Inflammatory macrophage treated with lipopolysaccharide for 4 hours (primary cell): ENCODE measurements at places on chromosomes 1 and 21.

GRCh38 chr1:206905295-206906164 lies 8.3 kb downstream of the IL24 start:
- DNase-seq: no peak

DNA sequence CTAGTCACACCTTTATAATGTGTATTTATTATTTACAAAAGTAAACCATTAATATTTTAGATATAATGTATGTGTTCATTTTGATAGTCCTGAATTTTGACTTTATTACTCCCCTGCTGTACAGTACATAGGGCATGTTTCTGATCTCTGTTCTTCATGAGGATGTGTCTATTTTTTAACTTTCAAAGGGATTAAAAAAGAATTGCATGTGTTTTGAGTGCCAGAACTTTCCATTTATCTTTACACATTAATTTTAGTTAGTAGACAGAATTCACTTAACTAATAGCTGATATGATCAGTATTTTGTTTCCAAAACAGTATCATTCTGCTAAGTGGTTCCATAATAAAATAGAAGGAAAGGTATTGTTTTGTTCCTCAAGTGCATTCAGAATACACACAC lies 3.1 kb downstream of the PBX1 start:
- no peak for DNase-seq

DNA sequence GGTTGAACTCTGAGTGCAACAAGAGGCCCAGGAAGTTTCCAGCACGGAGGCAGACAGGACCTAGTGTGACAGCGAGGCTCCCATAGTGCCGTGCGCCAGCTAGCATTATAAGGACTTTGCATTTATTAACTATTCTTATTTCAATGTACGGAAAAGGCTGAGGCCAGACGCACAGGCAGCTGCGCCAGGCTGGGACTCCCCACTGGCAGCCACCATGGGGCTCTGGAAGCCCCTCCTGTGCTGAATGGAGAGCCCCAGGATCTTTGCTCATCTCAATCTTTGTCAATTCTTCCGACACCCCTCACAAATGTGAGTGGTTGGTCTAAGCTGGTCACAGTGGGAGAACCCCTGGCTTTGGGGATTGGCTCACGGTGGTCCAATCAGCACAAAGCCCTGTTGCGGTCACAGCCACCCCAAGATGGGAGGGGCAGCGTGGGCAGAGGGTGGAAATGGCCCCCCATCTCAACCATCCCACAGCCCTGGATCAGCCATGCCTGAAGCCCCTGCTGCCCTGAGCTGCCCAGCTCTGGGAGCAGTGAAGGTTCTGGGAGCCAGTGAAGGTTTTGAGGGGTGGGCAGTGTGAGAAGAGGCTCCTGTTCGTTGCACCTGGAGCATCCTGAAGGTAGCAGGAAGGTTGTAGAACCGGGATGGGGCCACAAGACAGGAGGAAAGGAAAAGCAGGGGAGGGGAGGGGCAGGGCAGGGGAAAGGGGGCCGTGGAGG lies 59.5 kb upstream of the ADARB1 start:
- DNase-seq: no peak

DNA sequence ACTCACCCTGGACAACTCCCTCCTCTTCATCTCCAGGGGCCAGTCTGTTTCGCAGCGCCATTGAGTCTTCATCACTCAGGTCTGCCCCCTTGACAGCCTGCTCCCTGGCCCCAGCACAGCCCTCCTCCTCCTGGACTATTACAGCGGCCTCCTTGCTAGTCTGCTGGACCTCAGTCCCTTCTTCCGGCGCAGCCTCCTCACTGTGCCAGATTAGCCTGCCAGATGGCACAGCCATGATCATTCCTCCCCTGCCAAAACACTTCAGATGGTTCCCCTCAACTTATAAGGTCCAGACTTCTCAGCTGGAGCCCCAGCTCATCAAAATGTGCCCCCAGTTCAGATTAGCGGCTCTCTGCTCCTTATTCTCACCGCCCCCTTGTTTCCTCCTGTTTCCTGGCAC lies 7.0 kb upstream of the CELSR2 start:
- DNase-seq: no peak

DNA sequence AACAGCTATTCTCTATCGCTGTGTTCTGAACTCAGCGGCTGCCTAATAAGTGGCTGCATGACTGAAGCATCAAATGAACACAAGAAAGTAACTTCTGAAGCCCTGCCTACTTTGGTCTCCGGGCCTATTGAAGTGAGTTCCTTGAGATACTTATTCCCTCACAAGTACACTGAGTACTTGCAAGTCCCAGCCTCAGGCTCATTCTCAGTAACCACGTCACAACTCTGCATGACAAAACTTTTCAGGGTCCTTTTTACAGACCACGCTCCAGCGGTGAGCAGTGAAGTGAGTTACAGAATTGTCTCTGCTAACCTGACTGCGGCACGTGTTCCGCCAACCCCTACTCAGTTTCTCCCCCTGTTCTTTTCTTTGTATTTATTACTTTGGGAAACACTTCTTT lies 1342.7 kb upstream of the ADGRL4 start:
- DNase-seq: no peak

DNA sequence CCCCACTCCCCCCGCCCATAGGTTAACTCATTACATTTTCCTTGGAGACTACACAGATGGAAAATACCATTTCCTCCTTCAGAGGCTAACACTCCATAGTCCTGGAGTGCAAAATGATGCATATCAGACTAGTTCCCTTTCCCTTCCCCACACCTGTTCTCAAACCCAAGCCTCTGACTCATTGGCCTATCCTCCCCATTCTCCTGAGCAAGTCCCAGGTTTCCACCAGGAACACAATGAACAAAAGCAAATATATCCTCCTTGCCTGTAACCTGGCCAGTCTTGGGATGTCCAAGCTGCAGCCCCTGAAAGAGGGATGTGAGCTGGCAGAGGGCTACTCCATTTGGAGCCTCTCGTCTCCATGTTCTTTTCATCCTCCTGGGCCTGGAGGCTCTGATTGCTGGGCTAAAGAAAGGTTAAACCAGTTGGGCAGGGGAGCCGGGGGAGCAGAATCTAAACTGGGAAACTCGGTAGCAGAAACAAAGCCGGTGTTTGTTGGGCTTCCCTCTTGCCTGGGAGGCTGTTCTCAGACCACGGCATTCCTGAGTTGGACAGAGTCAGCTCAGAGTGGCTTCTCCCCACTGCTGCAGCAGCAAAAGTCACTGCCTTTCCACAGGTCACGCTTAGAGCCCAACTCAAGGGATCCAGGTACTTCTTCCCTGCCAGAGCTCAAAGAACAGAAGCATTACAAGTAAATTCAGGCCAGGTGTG lies 13.9 kb downstream of the SSR2 start:
- DNase-seq: no peak

DNA sequence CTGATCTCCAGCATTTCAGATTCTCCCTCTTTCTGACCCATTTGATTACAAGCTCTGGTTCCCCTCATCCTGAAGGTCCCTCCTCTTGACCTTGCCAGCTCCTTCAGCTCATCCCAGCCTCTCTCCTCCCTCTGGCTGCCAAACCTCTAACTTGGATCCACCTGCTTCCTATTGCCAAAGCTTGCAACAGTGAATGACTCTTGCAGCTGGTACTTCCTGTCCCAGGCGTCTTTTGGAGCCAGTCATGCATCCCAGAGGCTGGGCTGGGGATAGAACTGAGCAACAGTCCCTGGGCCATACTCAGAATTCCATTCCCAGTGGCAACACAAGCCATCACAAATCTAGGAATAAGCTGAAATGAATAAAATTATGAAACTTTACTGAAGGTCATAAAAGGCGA lies 27.7 kb upstream of the SPOCD1 start:
- DNase-seq: no peak

DNA sequence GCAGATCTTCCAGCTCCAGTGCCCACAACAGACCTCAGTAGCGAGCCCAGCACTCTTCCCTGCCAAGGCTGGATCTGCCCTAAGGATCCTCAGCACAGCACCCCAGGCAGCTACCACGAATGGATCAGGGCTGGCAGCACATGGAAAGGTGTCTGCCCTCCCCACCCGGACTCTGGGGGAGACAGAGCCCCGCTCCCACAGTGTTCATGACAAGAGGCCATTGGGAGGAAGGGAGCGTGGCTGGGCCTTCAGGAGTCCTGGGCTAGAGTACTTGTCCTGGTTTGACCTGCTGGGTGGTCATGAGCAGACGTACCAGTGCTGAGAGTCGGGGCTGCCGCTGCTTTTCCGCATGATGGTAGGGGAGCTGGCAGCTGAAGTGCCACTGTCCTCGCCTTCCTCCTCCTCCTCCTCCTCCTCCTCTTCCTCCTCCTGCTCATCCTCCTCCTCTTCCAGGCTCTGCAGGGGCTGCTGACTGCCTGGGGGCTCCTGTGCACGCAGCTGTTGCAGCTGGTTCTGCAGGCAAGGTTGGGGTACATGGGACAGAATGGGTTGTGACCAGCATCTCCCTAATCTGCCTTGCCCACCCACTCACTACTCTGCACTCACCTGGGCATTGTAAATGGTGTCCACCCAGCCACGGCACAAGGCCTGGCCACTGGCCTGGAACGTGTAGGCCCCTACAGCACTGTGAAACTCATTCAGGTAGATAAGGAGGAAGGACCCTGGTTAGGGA lies 2.9 kb upstream of the TNFRSF25 start:
- DNase-seq: no peak

DNA sequence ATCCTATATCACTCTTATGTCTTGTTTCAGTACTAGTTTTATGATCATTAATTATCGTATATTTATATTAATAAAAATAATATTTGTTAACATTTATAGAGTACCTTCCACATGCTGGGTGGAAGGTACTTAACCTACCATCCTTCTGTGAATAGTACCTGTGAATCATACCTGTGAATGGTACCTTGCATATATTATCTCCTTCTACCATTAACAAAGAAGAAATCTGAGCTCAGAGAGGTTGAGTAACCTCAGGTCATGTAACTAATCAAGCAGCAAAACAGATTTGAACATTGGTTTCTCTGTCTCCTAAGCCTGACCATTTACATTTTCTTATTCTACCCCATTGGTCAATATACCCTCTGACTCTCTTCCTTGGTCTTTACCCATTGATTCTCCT lies 174.4 kb upstream of the UBE2U start:
- no peak for DNase-seq

GRCh38 chr1:59238333-59238934 lies 58.5 kb upstream of the FGGY start:
- no peak for DNase-seq

- DNase-seq: no peak
Measured at GRCh38 chr1:199353906-199354305, 673.6 kb upstream of the NR5A2 start.

DNA sequence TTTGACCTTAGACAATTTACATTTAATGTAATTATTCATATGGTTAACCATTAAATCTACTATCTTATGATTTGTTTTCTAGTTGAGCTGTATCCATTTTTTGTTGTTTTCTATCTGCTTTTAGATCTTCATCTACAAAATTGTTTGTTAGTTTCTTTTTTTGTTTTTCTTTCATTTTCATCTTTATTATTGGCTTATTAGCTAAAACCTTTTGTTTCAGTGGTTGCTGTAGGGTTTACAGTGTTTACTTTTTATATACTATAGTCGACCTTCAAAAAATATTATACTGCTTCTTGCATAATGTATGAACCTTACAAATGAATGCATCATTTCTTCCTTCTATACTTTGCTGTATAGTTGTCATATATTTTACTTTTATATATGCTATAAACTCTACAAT lies 651.6 kb upstream of the PLXNA2 start:
- no peak for DNase-seq

DNA sequence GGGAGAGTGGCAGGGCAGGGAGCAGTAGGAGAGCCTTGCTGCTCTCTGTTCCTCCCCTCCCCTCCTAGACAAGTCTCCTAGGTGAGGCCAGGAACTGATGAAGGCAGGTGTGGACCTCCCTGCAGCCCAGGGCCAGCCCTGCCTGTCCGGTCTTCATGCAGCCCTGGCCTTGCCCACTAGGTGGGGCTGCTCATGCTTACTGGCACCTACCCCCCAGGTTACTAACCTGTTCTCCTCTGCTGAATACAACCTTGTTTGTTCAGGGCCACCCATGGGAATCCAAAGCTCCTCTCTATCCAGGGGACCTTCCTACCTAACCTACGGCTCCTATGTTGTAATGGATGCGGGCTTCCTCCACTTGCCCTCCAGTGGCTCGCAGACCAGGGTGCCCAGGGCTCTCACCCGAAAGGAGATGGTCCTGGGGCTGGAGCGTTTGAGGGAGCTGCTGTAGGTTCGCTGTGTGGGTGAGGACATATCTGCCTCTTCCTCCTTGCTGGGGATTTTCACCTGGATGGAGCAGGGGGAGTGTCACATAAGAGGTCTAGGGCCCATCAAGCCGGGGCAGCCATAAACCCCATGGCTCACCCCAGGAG lies 7.9 kb upstream of the TNNT2 start:
- peak; percentile 43 for DNase-seq

DNA sequence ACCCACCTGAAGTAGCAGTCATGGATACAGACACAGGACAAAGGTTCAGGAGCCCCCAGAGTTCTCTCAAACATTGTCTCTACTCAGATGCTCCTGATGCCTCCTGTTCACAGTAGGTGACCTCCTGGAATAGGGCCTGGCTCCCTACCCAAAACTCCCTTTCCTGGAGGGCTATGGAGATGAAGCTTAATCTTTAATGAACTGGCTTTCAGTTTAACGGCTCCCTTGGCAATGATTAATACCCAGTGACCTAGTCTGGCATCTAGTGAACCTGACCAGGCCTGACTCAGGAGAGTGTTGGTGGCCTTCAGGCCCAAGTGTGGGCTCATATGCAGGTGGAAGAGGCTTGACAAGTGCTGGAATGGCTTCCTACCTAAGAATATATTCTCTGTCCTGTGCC lies 65.2 kb upstream of the TRABD2B start:
- DNase-seq: no peak

DNA sequence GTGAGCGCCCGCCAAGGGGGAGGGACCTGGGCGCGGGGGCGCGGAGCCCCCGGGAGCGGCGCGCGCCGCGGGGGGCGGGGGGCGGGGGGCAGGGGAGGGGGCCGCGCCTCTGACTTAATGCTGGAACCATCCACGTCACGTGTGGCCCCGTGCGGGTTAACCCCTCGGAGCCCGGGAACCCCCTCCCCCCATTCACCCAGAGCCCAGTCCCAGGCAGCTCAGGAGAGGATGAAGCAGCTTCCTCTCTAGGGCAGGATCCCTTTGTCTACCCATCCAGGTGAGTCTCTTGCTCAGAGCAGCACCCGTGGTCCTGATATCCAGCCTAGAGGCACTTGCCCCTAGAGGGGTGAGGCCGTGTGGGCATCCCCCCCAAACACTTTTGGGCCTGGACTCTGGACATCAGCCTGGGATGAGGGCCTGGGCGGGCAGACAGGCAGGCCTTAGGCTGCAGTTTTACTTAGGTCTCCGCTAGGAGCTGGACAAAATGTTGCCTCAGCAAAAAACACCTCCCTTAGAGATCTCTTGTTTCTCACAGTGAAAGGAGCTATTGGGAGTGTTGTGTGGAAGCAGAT lies at the start of gene ALX3:
TSS of gene ALX3 (minus strand) at position 2 of the 572 bp plus-strand sequence. CDS start 60 bp downstream, outside the sequence.
- no peak for DNase-seq

DNA sequence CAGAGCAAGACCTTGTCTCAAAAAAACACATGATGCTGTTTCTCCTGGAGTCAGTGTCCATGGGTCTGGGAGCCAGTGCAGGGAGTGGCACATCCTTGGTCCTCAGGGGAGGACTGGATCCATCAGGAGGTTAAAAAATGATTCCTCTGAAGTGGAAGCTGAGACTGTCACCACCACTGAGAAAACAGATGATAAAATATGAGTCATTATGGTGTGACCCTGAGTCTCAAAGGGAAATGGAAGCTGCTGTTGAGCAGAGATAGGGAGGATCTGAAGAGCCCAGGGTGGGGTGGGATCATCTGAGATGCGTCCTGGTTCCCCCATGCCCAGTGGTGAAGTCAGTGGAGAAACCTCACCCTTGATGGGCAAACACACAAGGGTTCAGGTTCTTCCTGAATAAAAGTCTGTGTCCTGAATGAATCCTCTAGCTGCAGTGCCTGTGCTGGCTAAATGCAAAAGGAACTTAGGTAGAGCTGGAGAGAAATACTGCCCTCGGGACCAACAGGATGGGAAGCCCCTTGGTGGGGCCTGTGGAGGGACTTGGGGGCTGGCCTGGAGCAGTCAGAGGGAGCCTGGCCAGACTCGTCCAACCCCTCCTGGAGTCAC lies 61.6 kb upstream of the TENT5B start:
- DNase-seq: peak; percentile 91
